Mesendoderm (in vitro differentiated cells): ENCODE measurements at places on chromosomes 13 and 19.

- DNase-seq = peak; percentile 85
Measured at GRCh38 chr13:71867131-71867814, at the start of gene DACH1. Gene DACH1, minus strand, starts transcription at chr13:71867204.

GRCh38 chr19:43433358-43433673 is 18.6 kb downstream of the TEX101 start:
- no peak for DNase-seq

GRCh38 chr13:74870865-74871264 is 611.1 kb downstream of the TBC1D4 start:
- DNase-seq = no peak

DNA sequence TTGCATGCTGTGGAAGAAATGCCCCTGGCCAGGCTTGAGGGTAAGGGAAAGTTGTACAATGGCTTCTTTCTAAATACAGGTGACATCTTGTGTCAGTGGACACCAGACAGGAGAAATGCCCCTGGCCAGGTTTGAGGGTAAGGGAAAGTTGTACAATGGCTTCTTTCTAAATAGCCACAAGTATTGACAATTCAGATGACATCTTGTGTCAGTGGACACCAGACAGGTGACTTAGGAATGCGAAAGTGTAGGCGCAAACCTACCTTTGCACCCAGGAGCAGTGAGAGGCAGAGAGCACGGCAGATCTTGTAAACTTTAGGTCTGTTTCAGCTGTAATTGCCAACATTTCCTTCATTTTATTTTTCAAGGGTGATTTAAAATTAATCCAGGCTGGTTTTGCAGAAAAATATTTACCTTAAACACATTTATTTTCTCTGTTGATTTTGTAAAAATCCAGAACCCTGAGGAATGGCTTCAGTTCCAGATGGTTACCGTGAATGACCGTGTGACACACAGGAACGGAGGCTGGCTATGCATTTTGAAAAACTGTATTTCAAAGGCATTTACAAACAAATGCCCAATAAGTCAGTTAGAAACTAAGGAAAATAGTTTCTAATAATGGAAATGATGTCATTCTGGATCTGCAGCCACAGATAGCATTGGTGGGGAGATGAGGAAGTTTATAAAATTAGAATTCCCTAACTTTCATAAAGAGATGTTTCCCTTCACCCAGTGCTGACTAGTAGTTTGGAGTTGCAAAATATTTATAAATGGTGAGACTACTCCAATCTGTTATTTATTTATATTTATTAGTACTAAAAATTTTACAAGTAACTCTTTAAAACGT is 34.9 kb downstream of the TNFSF13B start:
- DNase-seq = no peak

GRCh38 chr19:55287361-55288079 is 3.7 kb downstream of the BRSK1 start:
- no peak for DNase-seq

DNA sequence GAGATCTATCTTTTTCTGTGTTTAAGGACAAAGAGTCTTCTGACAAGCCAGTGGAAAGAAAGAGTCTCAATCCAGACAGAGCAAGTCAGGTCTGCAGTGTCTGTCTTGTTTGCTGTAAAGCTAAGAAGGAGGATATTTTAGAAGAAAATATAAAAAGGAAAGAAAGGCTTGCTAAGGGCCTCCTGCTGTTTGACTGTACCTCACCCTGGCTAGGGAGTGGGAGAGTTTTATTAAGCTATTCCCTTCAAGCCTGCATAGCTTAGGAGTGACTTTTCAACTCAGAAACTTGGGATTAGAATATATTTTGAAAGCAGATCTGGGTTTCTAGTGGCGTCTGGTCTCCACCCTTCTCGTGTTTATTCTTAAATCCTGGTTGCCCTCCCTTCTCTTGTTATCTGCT is 460.0 kb downstream of the COG6 start:
- DNase-seq = peak; percentile 26

- no peak for DNase-seq
Measured at GRCh38 chr13:96741779-96742178, 252.5 kb downstream of the OXGR1 start.

DNA sequence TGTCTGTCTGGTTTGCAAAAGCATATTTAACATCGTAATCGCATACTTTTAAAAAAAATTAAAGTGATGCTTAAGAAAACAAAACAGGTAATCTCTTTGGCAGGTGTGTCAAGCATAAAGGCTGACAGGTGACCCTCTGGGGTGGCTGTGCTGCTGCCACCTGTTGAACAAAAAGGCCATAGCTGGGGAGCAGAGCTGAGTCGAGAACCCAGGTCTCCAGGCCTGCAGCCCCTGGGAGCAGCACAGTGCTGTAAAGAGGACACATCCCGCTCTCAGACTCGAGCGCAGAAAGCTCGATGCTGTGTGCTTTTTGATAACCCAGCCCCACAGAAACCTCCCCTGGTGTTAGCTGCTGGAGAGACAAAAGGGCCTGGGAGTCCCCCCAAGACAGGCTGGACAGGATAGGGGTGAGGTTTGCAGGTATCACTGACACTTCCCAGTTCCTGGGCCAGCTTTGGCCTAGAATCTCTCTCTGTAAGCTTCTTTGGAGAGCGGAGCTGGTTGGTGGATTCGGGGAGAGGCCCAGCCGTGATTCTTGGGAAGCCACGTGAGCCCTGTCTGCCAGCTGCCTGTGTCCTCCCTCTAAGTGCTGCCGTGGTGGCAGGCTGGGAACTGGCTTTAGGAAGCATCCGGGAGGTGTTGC is 66.9 kb downstream of the C13orf42 start:
- DNase-seq = no peak

GRCh38 chr13:79281339-79281747 is 124.7 kb downstream of the RBM26 start:
- DNase-seq = peak; percentile 82

- peak; percentile 38 for DNase-seq
Measured at GRCh38 chr19:5958074-5958850, 19.7 kb downstream of the RANBP3 start.

GRCh38 chr19:41354343-41354953 is 726 bp upstream of the TGFB1 start:
- DNase-seq = no peak

GRCh38 chr13:20401931-20402856 is 123.5 kb downstream of the CRYL1 start:
- DNase-seq = peak; percentile 85

DNA sequence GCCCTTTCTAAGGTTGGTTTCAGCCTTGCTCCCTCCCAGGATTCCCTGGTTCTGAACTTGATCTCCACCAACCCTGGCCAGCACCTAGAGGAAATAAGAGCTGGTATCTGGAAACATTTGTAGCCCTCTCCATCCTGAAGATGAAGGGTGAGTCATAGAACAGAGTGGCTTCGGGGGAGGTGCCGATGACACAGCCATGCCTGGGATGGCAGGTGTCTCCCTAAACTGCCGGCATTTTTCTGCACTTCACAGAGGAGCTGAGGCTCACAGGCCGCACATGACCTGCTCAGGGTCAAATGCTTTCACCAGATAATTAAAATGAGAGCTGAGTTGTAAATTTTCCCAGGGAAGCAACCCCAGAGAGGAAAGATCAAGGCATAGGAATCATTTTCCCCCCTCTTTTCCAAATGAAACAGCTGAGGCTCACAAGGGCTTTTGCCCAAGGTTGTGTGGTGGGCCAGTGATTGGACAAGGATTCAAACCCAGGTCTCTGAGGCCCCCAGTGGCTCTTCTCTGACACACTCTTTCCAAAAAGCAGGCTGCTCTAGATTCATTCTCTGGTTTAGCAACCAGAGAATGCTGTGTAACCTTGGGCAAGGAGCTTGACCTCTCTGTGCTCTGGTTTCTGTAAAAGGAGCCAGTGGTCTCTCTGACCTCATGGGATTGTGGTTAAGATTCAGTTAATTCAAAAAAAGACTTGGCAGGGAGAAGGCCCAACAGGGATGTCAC is 1.2 kb upstream of the SLC25A42 start:
- peak; percentile 62 for DNase-seq

DNA sequence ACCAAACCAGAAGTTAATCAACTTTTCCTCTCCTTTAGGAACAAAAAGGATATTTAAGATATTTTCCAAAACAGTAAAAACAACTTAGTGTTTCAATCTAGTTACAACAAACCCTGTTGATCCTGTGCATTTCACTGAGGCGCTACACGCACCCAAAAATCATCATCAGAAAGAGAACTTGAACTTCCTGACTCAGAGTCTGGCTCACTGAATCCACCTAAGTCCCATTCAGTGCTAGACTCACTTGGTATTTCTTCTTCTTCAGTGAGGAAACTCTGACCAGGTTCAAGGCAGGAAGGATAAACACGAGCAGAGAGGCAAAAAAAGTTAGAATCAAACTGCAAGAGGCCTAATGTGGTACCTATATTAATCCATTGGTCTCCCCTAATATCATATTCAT is 2.2 kb downstream of the KBTBD6 start:
- no peak for DNase-seq

- DNase-seq = no peak
Measured at GRCh38 chr13:90302107-90302506, 1045.4 kb upstream of the MIR17HG start.

DNA sequence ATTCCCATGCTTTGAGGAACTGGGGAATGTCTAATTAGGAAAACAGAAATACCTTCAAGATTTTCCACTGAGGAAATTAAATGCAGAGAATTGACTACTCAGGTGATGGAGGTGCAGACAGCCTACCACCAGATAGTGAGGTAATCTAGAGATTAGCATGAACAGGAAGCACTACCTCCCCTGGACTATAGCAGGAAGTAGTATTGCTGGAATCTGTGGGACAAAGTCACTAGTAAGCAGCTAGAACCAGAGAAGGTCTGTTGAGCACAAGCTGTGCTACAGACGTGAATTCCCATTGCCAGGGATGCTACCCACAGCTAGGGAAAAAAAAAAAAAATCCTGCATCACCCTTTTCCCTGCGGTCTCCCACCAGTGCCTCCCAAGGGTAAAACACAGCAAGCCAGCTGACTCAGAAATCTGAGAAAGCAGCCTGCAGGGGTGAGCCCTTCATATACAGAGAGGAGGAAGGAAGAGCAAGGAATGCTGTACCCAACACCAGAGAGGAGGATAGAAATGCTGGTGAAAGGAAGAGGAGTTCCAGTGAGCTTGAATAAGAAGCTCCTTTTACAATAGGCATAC is 10.2 kb downstream of the ENOX1 start:
- DNase-seq = peak; percentile 59

- no peak for DNase-seq
Measured at GRCh38 chr19:18503971-18504885, 17.6 kb downstream of the ELL start.

GRCh38 chr13:95138876-95139585 is 162.2 kb downstream of the ABCC4 start:
- DNase-seq = no peak
